Endodermal cell (in vitro differentiated cells): ENCODE measurements at places on chromosomes 5 and 9. TPM values are rescaled to one million over a fixed set of nuclear protein-coding genes. Genes with fewer than 3 reads are reported as not detected.

The SPATA31D4 gene
- not detected in 2 replicates for total RNA-seq

DNA sequence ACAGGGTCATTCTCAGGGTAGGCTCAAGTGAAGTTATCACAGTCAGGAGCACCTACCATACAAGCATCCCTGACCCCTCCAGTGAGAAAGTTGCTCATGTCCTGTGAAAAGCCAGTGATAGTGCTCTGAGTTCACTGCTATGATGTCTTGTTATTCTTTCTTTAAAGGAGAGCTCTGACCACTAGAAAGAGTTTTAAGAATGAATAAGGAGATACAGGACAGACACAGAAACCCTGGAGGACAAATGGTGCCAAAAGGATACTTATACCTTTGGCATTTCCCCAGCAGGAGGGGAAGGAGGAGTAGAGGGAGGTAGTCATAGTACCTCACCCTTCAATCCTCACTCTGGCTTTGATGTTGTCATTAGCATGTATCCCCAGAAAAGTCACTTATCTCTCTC lies 84.0 kb upstream of the AGXT2 start:
- no peaks in the 10 kb centered on the region for H3K27me3 ChIP-seq
- no peaks in the 10 kb centered on the region for H3K36me3 ChIP-seq
- H3K4me3 ChIP-seq: no peak overlapping the region
- H3K27ac ChIP-seq: no peak overlapping the region
- H3K4me1 ChIP-seq: no peaks in the 10 kb centered on the region

- H3K4me3 ChIP-seq: no peak overlapping the region
- no peak overlapping the region for H3K27ac ChIP-seq
- DNase-seq: no peak
- no peaks in the 10 kb centered on the region for H3K36me3 ChIP-seq
Observed at GRCh38 chr9:82353631-82354278, 365.2 kb downstream of the SPATA31D1 start.

DNA sequence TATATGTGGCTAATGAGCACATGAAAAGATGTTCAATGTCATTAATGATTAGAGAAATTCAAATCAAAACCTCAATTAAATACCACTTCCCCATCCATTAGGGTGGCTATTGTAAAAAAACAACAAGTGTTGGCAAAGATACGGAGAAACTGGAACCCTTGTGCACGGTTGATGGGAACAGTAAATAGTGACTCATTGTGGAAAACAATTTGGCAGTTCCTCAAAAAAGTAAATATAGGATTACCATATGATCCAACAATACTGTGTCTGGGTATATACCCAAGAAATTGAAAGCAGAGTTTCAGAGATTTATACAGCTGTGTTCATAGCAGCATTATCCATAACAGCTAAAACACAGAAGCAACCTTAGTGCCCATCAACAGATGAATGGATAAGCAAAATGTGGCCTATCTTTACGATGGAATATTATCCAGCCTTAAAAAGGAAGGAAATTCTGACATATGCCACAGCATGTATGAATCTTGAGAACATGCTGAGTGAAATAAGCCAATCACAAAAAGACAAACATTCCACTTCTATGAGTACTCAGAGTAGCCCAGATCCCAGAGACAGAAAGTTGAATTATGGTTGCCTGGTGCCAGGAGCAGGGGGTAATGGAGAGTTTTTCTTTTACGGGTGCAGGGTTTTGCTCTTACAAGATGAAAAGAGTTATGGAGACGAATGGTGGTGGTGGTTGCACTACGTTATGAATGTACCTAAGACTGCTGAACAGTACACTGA lies 41.4 kb upstream of the LRRC14B start:
- H3K27ac ChIP-seq: no peak overlapping the region
- peaks cover 6% of the 10 kb centered on the region for H3K36me3 ChIP-seq
- no peaks in the 10 kb centered on the region for H3K27me3 ChIP-seq
- H3K4me1 ChIP-seq: no peaks in the 10 kb centered on the region
- DNase-seq: no peak

- no peak overlapping the region for H3K27ac ChIP-seq
- H3K4me1 ChIP-seq: no peaks in the 10 kb centered on the region
- H3K4me3 ChIP-seq: no peak overlapping the region
- H3K27me3 ChIP-seq: no peaks in the 10 kb centered on the region
- no peak for DNase-seq
Observed at GRCh38 chr9:27627188-27627564, 53.9 kb upstream of the C9orf72 start.

- H3K27ac ChIP-seq: no peak overlapping the region
- no peak overlapping the region for H3K4me3 ChIP-seq
- H3K4me1 ChIP-seq: peaks cover 3% of the 10 kb centered on the region
- DNase-seq: no peak
Observed at GRCh38 chr5:172584638-172585037, 56.4 kb upstream of the NEURL1B start.
